T-helper 17 cell (primary cell): ENCODE measurements at places on chromosomes 2 and 18.
A peak's percentile ranks its signal among the peaks of the same experiment; 100 is the strongest.

DNA sequence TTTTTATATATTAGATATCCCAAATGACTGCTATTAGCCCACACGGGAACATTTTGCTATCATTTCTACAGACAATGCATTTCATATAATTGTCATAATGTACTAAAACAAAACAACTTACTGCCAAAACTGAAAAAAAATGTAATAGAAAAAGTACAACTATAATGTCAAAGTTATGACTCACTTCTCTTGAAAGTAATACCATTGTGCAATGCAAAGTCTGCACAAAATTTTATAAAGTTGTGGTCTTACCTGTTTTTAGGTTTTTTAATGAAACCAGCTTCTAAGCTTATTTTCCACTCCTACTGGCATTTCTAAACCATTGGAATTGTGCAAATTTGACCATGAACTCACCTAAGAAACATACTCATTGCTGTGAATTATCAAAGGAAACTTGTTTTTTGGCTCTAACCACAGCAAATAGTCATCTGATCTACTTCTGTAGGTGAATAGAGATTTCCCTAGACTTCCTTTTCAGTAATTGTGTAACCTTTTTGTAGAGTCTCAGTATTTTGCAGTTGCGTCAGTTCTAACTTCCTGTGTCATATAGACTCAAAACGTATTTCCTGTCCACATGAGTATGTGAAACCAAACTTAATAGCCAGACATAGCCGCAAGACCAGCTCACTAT is 31.9 kb upstream of the TFPI start:
- H3K4me3 ChIP-seq, result no peak overlapping the region
- no peaks in the 10 kb centered on the region for H3K36me3 ChIP-seq
- peaks cover 6% of the 10 kb centered on the region for H3K27me3 ChIP-seq
- peaks cover 7% of the 10 kb centered on the region for H3K4me1 ChIP-seq

- H3K27ac ChIP-seq, result peak overlapping the region; percentile 56
- H3K36me3 ChIP-seq, result peaks cover 2% of the 10 kb centered on the region
- H3K27me3 ChIP-seq, result no peaks in the 10 kb centered on the region
These were observed 87.7 kb upstream of the TGFA start for GRCh38 chr2:70641263-70641784.

- peaks cover 33% of the 10 kb centered on the region for H3K4me1 ChIP-seq
- no peak overlapping the region for H3K4me3 ChIP-seq
- DNase-seq, result no peak
- H3K27ac ChIP-seq, result no peak overlapping the region
- peaks cover 5% of the 10 kb centered on the region for H3K27me3 ChIP-seq
These were observed 26.5 kb upstream of the CREB1 start for GRCh38 chr2:207503234-207503633.

- H3K27ac ChIP-seq, result no peak overlapping the region
- no peaks in the 10 kb centered on the region for H3K36me3 ChIP-seq
- no peaks in the 10 kb centered on the region for H3K27me3 ChIP-seq
- no peaks in the 10 kb centered on the region for H3K4me1 ChIP-seq
- no peak overlapping the region for H3K4me3 ChIP-seq
These were observed 1257.0 kb upstream of the GYPC start for GRCh38 chr2:125398738-125399524.

DNA sequence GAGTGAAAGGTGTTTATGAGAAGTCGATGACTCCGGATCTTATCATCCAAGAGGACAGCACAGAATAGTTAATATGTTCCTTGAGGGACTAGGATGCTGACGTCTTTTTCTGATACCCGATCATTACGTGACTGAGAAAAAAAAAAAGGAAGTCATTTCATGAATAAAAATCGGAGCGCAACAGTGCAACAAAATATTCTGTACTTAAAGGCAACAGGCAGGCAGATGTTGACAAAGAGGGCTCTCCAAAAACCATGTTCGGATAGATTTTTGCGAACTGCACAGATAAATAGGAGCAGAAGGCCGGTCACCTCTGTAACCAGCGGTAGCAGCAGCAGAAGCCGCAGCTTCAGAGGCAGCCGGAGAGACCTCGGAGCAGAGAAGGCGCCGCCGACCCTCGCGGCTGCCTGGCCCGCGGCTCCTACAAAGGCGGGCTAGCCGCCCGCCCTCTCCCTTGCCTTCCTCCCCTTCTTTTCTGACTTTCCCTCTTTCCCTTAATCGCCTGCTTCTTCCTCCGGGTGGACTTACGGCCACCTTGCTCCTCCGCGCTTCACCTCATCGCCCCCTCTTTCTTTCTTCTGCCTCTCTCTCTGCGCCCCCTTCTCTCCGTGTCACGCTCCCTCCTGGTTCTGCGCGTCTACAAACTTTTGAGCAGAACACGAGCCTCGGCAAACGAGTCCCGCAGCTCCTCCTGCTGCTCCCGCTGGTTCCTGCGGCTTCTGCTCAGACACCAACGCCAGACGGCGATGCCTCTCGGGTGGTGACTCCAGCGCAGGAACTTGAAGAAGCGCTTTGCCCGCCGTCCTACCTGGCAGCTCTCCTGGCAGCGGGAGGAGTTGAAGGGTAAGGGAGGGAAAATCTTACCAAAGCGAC is at the start of gene ADCYAP1:
ADCYAP1 (plus strand) TSS at position 654 of the 873 bp plus-strand sequence. CDS start 516 bp downstream, outside the sequence.
- peak within 1 kb of the TSS; percentile 2 for H3K4me3 ChIP-seq
- peaks cover 6% of the 10 kb centered on the region for H3K4me1 ChIP-seq
- H3K27ac ChIP-seq, result no peak within 1 kb of the TSS
- H3K36me3 ChIP-seq, result peaks cover 9% of the 10 kb centered on the region
- peaks cover 81% of the 10 kb centered on the region for H3K27me3 ChIP-seq

GRCh38 chr2:24015562-24016375 is 5.9 kb downstream of the MFSD2B start:
- H3K36me3 ChIP-seq, result peaks cover 8% of the 10 kb centered on the region
- peaks cover 26% of the 10 kb centered on the region for H3K27me3 ChIP-seq
- no peak for DNase-seq
- H3K4me3 ChIP-seq, result no peak overlapping the region
- H3K27ac ChIP-seq, result no peak overlapping the region

GRCh38 chr2:162888652-162889051 is 50.1 kb upstream of the KCNH7 start:
- H3K36me3 ChIP-seq, result no peaks in the 10 kb centered on the region
- DNase-seq, result no peak
- no peaks in the 10 kb centered on the region for H3K4me1 ChIP-seq
- H3K4me3 ChIP-seq, result no peak overlapping the region

DNA sequence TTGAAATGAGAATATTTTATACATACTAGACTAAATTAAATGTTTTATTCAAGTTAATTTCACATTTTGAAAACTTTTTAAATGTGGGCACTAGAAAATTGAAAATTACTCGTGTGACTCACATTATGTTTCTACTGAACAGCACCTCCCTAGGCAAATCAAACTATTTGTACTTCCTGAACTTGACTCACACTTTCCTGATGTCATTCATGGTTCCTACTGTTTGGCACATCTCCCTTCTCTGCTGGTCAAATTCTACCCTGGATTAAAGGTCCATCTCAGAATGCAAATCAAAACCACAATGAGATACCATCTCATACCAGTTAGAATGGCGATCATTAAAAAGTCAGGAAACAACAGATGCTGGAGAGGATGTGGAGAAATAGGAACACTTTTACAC is 16.7 kb downstream of the LHCGR start:
- no peak overlapping the region for H3K27ac ChIP-seq
- no peak overlapping the region for H3K4me3 ChIP-seq
- no peaks in the 10 kb centered on the region for H3K4me1 ChIP-seq
- H3K27me3 ChIP-seq, result peaks cover 4% of the 10 kb centered on the region

DNA sequence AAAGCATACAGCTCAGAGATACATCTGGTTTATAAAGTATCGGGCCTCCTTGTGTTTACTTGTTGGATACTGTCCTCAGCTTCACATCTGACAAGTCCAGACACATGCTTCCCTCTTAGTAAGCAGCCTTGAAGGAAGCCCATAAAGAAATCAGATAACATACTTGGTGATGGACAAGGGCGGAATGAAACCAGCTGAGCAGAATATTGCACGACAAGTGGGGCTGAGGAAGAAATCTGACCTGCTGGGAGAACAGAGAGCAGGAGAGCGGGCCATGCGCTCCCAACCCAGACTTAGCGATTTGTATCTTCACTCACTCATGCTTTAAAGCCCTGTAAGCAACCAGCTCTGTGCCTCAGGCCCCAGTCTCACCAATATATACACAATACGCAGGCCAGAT is 208.4 kb downstream of the CDH20 start:
- H3K27me3 ChIP-seq, result peaks cover 18% of the 10 kb centered on the region
- no peak for DNase-seq
- no peak overlapping the region for H3K27ac ChIP-seq

DNA sequence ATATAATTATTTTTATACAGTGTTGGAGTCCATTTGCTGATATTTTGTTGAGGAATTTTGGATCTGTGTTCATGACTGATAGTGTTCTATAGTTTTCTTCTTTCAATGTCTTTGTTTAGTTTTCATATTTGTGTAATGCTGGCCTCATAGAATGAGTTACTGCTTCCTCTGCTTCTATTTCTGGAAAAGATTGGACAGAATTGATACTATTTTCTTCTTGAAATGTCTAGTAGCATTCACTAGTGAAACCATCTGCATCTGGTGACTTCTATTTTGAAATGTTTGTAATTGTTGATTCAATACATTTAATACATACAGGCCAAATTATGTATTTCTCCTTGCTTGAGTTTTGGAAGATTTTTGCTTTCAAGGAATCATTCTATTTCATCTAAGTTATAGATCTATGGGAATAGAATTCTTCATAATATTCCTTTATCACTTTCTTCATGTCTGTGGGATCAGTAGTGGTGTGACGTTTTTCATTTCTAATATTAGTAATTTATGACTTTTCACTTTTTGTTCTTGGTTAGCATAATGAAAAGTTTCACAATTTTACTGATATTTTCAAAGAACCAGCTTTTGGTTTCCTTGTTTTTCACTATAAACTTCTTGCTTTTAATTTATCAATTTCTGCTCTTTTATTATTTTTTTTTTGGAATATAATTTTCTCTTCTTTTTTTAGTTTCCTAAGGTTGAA is 509.9 kb upstream of the VRK2 start:
- no peaks in the 10 kb centered on the region for H3K4me1 ChIP-seq
- no peak overlapping the region for H3K27ac ChIP-seq
- no peak overlapping the region for H3K4me3 ChIP-seq

DNA sequence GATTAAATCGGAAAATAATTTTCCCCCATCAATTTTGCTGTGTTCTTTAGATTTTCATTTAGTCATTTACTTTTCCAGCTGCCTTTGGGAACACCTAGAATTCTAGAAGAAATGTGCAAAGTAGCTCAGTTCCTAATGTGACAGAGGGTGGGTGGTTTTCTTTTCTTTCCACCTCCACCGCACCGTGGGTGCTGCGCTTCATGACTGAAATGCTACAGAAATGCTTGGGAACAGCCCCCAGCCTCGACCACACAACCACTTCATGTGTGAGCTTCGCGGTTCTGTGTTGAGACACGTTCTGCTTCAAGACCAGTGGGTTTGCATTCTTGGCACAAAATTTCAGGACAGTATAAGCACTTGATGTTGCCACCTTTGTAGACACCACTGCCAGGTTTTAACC is 30.9 kb downstream of the E2F6 start:
- no peaks in the 10 kb centered on the region for H3K4me1 ChIP-seq
- peaks cover 2% of the 10 kb centered on the region for H3K36me3 ChIP-seq
- DNase-seq, result no peak
- no peaks in the 10 kb centered on the region for H3K27me3 ChIP-seq

DNA sequence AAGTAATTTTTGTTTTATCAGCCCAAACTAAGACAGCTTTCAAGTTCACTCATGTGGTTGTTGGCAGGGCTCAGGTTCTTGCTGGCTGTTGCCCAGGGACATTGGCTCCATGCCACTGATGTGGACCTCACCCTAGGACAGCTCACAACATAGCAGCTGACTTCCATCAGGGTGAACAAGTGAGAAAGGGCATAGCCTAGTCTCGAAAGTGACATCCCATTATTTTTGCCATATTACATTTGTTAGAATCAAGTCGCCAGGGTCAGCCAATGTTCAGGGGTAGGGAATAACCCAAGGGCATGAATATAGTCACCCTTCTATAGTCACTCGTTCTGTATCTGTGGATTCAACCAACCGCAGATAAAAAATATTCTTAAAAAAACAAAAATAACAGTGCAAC is 10.7 kb upstream of the CWC22 start:
- no peak overlapping the region for H3K27ac ChIP-seq
- no peak for DNase-seq
- peaks cover 29% of the 10 kb centered on the region for H3K27me3 ChIP-seq
- no peak overlapping the region for H3K4me3 ChIP-seq
- no peaks in the 10 kb centered on the region for H3K36me3 ChIP-seq

DNA sequence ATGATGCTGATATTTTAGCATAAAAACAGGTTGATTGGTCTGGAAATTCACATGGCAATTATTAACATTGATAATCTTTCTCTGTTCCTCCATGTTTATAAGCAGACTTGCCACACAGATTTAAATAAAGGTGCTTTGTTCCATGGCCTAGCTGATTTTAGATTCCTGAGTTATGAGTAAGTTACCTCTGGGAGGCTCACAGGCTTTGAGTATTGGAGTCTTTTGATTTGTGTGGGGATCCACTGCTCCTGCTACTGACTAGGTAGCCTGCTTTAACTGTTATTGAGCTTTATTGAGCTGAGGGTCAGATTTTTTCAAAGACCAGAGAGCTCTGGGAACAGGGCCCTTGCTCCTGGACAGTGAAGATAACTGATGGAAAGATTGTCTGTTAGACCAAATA is 166.1 kb downstream of the ANKRD30B start:
- no peak overlapping the region for H3K27ac ChIP-seq
- H3K36me3 ChIP-seq, result peaks cover 3% of the 10 kb centered on the region
- H3K4me3 ChIP-seq, result no peak overlapping the region
- no peak for DNase-seq
- H3K4me1 ChIP-seq, result no peaks in the 10 kb centered on the region

DNA sequence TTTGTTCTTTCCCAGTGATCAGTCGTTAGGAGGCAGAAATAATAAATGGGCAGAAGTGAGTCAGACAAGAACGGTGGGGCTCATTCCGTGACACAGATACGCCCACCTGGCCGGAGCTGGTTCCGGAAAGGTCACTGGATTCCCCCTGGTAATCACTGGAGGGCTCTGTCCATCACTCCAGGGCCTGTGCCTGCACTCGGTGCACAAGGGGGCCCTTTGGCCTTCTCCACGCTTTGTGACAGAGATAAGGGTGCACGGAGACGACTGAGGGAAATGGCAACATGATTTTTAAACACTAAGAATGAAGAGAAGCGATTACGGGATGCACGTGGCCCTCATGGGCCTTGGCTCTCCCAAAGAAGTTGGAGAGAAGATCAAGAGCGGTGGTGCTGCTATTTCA is 84.4 kb downstream of the PTGR3 start:
- peak overlapping the region; percentile 61 for H3K27ac ChIP-seq
- H3K27me3 ChIP-seq, result peaks cover 11% of the 10 kb centered on the region
- no peaks in the 10 kb centered on the region for H3K36me3 ChIP-seq
- no peak overlapping the region for H3K4me3 ChIP-seq

GRCh38 chr18:13006531-13007247 is 15.5 kb downstream of the CEP192 start:
- H3K4me1 ChIP-seq, result peaks cover 7% of the 10 kb centered on the region
- H3K36me3 ChIP-seq, result peaks cover 6% of the 10 kb centered on the region
- H3K27ac ChIP-seq, result no peak overlapping the region
- no peak overlapping the region for H3K4me3 ChIP-seq
- H3K27me3 ChIP-seq, result no peaks in the 10 kb centered on the region
- no peak for DNase-seq

- DNase-seq, result no peak
- no peak overlapping the region for H3K27ac ChIP-seq
- peaks cover 2% of the 10 kb centered on the region for H3K36me3 ChIP-seq
- H3K4me1 ChIP-seq, result peaks cover 10% of the 10 kb centered on the region
These were observed 583.4 kb downstream of the ZEB2 start for GRCh38 chr2:143936538-143936847.

GRCh38 chr18:69845593-69846506 is 101.8 kb downstream of the CD226 start:
- H3K4me1 ChIP-seq, result no peaks in the 10 kb centered on the region
- DNase-seq, result no peak
- no peaks in the 10 kb centered on the region for H3K36me3 ChIP-seq
- no peak overlapping the region for H3K4me3 ChIP-seq
- no peaks in the 10 kb centered on the region for H3K27me3 ChIP-seq
